Posterior vena cava (tissue), 2 donors: ENCODE measurements at places on chromosomes 6 and 20.
A peak's percentile ranks its signal among the peaks of the same experiment; 100 is the strongest.

DNA sequence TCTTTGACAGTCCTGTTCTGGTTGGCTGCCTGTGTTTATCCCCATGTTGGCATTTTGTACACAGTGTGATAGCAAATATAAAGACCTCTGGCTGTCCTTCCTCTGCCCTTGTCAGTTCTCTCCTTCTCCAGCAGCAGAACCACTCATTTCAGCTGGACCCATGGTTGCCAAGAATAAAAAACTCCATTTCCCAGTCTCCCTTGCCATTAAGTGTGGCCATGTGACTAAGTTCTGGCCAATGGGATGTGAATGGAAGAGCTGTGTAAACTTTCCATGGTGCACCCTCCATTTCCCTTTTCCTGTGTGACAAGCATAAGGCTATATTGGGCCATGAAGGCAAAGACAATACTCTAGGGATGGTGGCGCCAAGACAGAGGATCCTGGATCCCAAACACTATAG is 78.4 kb upstream of the TBC1D7 start:
- no peak for DNase-seq

DNA sequence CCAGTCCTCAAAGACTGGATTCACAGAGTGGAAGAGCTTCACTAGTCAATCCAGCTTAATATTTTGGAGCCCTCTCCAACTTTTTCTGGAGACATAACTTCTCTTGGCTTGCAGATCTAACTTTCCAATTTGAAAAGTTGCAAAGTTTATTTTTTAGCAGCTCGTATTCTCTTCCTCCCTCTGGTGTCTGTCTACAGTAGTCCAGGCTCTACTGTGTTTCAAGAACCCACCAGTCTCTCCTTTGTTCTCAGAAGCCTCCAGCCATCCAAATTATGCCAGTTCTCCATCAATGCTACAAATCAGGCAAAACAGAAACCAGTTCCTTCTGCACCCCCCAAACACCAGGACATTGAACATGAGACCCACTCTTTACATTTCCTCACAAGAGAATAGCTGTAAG is 376.1 kb upstream of the OPRM1 start:
- DNase-seq = no peak

DNA sequence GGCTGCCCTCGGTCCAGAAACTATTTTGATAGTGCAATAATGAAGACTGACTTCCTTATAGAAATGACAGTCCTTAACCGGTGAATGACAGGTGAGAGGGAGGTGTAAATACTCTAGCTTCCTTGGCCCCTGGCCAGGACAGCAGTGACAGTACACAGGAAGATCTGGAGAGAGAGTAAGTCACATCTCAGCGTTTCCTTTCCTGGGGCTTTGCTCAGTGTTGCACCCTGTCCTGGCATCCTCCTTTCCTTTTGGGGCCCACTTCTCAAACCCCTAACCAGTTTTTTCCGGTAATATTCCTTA is 336.9 kb downstream of the CD83 start:
- DNase-seq = no peak

DNA sequence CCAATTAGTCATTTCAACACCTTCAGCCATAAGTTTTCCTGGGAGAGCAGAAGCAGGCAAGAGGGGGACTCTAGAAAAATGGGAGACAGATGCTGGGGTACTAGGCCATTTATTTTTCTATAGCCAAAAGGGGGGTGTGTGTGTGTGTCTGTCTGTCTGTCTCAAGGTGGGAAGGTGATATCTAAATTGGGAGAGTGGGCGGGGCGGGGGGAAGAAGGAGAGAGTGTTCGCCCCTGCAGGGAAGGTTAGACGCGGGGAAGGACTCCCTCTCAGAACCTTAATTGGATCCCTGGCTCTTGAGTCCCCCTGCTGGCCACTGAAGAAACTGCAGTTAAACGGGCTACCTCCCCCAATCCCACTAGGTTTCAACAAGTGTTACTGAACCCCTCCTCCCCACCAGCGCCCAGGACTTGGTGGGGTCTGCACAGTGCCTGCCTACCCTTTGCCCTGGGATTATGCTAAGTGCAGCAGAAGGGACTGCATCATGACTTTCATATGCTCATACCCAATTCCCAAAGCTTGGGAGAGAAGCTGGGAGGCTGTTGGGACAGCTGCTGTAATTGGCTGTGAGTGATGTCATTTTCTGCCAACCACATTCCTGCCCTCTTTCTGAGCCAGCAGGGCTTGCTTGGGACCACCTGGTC is 45.8 kb downstream of the FOXP4 start:
- peak; percentile 89 for DNase-seq

- DNase-seq = no peak
Observed at GRCh38 chr20:52405417-52405816, 213.8 kb upstream of the ZFP64 start.

DNA sequence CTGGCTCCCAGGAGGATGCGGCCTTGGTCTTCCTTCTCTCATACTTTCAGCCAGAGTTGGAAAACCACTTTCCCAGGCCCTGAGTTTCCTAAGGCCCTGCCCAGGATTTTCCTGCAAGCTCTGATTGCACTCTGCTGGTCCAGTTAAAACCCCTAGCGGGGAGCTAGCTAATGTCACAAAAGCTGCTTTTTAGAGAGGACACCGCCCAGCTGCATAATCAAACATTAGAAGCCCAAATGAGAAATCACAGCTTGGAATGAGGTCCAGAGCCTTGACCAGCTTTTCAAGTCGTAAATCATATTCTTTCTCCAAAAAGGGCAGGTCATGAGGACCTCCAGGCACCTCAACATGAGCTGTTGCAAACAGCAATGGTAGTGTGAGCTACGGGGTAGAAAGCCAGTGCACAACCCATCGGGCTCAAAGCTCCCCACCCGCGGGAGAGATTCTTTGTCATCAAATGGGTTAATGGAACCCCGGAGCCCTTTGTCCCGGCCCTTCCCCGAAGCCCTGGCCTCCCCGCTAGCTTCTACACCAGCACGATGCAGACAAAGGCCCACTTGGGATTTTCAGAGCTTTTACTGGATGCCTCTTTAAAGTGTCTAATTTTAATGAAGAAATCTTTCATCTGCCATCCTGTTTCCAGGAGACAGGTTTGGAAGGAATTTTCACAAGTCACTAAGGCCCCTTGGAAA is 134.0 kb downstream of the SCML4 start:
- no peak for DNase-seq

DNA sequence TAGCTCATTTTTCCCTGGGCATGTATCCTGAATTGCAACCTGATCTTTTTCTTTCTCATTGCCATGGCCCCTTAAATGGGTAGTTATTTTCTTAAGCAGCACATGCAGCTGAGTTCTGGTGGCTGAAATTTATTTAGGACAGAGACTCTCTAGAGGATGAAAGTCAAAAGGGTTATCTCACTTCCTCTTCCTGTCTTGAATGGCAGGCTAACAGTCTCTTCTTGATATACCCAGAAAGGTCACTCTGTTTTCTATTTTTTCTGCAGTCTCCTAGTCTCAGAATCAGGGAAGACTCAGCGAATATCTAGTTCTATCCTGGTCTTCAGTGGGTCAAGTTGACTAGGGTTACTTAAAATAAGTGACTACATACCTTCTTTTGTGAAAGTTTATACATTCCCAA is 243.3 kb downstream of the EPHA7 start:
- no peak for DNase-seq

DNA sequence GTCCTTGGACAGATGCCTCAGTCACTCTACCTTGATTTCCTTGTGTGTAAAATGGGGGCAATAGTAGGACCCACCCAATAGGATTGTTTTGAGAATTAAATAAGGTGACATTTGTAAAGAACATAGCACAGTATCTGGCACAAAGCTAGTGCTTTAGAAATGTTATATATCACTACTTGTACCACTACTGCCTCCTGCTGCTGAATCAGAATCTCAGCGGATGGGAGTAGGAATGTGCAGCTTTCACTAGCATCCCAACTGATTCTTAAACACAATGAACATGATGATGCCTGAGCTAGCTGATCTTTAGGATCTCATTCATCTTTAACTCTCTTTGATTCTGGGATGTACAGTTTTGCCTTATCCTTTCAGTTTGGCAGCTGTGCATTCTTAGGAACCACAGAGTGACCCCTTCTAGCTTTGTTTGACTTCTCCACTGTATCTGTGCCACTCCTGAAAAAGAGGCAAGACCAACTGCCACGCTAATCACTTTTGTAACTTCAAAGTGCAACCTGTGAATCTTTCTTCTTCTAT is 7.2 kb downstream of the PBOV1 start:
- no peak for DNase-seq

DNA sequence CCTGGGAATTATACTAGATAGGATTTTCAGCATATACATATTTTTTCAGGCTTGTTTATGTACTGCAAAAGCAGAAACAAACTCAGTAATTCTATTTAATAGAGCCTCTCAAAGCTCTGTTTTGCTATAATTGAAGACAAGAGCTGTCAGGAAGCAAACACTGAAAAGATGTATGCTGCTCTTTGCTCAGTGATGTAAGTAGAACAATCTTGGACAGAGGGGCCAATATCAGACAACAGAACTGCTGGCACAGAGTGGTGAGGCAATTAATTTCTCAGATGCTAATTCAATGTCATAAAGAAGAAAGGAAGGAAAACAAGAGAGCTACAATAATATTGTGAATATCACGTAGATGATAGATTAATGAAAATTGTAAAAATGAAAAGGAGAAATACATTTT is 663.3 kb upstream of the ADGRB3 start:
- no peak for DNase-seq

GRCh38 chr6:131733376-131734016 is 22.7 kb upstream of the CTAGE9 start:
- no peak for DNase-seq

- DNase-seq = no peak
Observed at GRCh38 chr6:127381384-127381783, 38.0 kb upstream of the ECHDC1 start.

- DNase-seq = peak; percentile 86
Observed at GRCh38 chr20:50120935-50121693, 8.2 kb upstream of the UBE2V1 start.

GRCh38 chr6:143323729-143324470 is 126.6 kb downstream of the ADAT2 start:
- no peak for DNase-seq

GRCh38 chr20:39268981-39269461 is 306.9 kb downstream of the DHX35 start:
- no peak for DNase-seq

DNA sequence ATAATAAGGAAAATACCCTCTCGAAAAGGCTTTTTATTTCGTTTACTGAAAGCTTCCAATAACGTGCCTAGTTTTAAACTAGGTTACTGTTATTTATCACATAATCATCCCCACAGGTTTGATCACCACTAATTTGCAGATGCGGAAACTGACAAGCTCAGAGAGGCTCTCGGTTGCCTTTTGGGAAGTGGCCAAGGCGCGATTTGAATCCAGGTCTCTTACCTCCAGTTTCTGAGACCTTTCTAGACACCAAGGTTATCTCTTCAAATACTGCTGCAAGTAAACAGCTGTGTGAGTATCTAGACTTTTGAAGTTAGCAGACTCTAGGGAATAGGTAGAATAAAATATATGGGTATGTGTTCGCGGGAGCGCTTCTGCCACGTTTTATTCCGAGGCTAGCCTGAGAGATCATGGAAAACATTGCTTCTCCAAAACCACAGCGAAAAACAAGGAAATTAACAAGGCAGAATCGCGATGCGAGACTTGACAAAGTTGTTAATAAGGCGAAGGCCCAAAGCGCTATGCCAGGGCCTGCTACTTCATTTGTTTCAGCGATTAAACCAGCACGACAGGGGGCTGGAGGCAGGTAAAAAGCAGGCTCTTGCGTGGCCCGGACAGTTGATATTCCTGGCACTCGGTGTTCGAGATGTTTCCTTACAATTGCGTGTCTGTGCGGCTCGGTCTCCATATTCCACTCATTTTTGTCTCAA is 1.8 kb upstream of the JARID2 start:
- no peak for DNase-seq

DNA sequence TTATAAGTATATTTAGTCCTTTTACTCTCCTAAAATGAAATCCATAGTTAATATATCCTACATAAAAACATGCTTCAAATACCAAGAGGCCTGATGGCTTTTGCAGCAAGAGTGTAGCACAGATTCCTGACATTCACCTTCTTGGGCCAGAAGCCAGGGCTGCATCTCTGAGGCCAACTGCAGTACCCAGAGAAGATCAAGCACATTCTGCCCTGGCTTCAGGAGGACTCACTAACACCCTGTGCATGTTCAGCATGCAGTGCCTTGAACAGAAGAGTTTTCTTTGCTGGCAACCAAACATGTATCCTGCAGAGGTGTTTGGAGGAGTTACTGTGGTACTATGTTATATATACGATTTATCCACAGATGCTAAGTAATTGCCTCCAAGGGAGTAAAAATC is 90.3 kb downstream of the FHL5 start:
- no peak for DNase-seq

DNA sequence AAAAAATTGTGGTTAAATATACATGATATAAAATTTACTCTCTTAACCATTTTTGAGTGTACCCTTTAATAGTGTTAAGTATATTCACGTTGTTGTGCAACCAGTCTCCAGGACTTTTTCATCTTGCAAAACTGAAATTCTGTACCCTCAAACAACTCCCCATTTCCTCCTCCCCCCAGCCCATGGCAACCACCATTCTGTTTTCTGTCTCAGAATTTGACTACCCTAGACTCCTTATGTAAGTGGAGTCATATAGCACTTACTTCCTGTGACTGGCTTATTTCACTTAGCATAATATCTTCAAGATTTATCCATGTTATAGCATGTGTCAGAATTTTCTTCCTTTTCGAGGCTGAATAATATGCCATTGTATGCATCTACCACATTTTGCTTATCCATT is 5.1 kb downstream of the VPS16 start:
- DNase-seq = no peak

GRCh38 chr6:109498052-109498451 is 15.0 kb upstream of the ZBTB24 start:
- DNase-seq = no peak

GRCh38 chr6:158764926-158765325 is 54.2 kb downstream of the EZR start:
- DNase-seq = no peak

DNA sequence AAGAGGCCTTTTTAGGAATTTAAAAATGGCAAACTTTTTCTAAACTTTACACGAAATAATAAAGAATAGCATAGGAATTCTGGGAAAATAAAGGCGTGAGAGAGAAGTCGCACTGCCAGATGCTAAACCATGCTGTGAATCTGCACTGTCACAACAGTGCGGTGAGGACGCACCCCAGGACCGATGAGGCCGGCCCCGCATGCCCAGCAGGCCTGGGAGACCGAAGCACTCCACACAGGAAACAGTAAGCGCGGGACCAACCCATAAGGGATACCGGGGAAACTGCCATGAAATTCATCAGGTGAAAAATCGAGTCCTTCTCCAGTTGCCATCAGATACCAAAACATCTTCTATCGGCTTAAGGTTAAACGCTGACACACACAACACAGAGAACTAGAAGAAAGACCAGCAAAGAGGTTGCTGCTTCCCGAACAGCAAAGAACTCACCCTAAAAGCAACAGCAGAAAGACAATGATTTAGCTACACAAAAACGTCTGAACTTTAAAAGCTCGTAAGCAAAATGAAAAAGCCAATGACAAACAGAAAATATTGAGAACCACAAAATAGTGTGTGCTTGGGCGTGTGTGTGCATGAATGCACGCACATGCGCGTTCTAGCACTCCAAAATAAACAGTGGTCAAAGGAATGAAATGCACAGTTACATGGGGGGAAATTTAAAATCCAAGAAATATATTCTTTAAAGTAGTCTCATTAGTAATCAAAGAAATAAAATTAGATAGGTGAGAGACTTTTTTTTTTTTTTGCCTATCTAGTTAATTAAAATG is 15.4 kb downstream of the RAMACL start:
- no peak for DNase-seq

GRCh38 chr20:44067650-44068081 is 119.3 kb downstream of the JPH2 start:
- DNase-seq = no peak
